Activated CD4-positive, alpha-beta memory T cell treated with anti-CD3 and anti-CD28 coated beads for 36 hours (primary cell): ENCODE measurements at places on chromosomes 6 and 20.

DNA sequence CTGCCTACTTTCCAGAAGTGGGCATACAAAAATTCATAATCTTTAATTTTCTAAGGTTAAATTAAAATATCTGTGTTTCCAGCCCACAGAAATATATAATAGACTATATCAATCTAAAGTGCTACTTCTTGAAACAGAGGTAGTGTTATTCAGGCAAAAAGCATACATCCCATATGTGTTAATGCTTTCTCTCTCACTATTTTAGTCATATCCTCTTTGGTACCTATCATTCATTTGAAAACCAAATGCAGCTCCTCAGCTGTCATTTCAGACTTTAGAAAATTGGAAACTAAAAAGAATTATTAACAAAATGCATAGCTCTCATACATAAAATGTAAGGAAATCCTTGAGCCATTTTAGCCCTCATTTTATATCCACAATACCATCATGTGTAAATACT, 925 bp downstream of the FHL5 start:
- DNase-seq = no peak

- no peak for DNase-seq
Measured at GRCh38 chr6:52074155-52074554, 13.3 kb downstream of the PKHD1 start.

DNA sequence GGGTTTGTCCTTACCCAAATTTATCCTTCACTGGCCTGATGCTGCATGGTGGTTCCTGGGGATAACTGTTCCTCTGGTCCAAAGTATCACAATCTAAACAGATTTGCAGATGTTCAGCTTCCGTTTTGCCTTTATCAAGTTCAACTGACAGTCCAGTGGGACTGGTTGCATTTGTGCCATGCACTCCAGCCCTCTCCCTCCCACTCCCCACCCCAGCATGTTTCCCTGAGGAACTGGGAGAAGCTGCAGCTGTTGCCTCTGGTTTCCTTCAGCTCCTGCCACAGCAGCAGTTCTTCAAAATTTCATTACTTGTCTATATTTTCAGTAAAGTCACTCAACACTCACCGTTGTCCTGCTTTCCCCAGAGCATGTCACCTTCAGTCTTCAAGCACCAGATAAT, 39.5 kb upstream of the KIF16B start:
- no peak for DNase-seq

GRCh38 chr20:63831993-63832686, 1.1 kb upstream of the ZBTB46 start:
- DNase-seq = no peak

GRCh38 chr6:91678679-91679446, 1092.0 kb upstream of the MAP3K7 start:
- DNase-seq = no peak

DNA sequence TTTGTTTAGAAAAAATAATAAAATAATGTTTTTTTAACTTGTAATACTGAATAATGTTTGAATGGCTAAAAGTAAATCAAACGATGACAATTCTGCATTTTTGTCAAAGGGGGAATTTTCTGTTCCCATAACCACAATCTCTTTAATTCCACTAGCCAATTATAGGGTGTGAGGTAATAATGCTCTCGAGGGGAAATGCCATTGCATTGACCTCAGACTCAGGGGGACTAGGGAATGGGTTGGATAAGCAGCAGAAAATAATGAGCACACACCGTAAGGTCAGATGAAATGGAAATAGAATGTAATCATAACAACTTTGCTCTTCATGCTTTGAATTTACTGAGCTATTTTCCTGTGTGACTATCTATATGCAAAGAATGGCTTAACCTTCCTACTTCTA, 584.7 kb downstream of the RFPL4B start:
- DNase-seq = no peak

- no peak for DNase-seq
Measured at GRCh38 chr20:57879779-57880570, 170.2 kb upstream of the PMEPA1 start.

DNA sequence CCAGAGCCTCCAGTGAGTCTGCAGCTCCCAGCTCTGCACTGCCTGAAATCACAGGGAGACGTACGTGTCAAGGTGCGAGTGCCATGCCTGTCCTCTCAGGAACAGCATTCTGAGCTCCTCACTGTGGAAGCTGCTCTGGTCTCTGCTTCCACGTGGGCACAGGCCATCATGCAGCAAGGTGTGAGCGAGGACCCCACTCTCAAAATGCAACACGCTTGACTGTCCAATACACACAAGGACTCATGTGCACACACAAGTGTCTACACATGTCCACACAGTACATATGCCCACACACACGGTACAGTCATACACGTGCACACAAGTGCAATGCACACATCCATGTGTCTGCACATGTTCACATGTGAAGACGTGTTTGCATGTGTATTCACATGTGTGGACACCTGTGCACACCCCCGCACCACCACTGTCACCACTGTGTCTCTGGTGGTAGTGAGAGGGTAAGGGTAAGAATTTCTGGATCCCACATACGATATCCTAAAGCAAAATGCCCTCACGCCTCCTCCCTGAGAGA, 260.5 kb downstream of the DLL1 start:
- no peak for DNase-seq

DNA sequence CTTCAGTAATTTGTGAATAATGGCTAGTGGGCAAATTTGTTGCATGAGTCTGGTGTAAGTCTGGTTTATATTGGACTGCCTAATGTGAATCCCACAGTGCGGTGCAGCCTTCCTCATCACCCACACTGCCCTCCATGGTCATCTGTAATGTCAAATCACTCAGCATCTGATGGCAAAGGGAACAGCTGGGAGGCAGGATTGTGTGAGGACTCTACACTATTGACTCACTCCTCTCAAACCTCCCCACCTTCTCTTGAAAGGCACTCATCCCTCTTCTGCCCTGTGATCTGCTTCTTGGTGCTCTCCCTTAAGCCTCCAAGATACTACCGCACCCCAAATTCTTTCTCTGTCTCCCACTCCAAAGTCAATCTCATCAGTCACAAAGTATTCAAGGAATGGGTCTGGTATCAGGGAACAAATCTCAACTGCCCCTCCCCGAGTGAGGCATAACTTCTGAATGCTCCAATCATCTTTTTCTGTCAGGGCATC, 146.0 kb upstream of the BEND6 start:
- DNase-seq = no peak

- no peak for DNase-seq
Measured at GRCh38 chr6:169139179-169139971, 114.3 kb downstream of the THBS2 start.

DNA sequence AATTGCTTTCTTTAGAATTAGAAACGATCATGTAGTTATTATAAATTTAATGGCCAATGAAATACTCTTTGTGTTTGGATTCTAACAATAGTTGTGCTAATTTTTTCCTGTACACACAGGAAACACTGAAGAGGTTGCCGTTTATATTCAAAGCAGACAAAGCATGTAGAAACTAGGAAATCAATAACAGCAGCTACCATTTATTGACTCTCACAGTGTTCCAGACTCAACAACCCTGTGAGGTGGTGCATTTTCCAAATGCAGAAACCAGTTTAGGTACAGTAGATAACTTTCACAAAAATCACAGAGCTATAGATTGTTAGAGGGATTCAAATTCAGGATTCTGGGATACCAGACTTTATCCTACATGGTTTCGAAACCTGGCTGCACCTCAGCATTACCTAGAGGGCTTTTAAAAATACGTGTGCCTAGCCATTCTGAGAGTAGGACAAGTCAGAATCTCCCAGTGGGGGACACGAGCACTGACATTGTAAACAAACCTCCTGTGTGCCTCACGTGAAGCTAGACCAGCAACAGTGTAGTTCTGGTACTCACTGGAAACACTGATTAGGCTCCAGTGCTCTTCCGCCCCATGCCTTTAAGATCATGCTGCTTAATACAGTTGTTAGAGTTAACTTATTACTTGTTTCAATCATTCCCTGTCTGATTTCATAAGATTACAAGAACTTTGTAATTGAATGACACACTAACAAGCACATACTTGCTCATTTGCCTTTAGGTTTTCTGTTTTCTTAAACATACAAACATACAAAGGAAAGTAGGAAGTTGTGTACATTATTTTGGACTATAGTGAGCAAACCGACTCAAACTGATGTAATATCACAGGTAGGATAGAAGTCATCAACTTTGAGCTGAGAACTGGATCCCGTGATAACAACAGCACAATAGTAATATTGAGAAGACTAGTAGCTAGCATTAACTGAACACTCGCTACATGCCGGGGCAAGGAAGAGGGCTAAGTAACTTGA, 65.8 kb downstream of the MAP3K4 start:
- no peak for DNase-seq

GRCh38 chr6:82989736-82990290, 75.8 kb downstream of the UBE3D start:
- DNase-seq = no peak

- no peak for DNase-seq
Measured at GRCh38 chr20:39812116-39812515, 850.0 kb downstream of the DHX35 start.

GRCh38 chr6:131164506-131164905, 29.2 kb downstream of the AKAP7 start:
- no peak for DNase-seq

- peak; percentile 24 for DNase-seq
Measured at GRCh38 chr20:845226-845868, 11.8 kb downstream of the FAM110A start.

DNA sequence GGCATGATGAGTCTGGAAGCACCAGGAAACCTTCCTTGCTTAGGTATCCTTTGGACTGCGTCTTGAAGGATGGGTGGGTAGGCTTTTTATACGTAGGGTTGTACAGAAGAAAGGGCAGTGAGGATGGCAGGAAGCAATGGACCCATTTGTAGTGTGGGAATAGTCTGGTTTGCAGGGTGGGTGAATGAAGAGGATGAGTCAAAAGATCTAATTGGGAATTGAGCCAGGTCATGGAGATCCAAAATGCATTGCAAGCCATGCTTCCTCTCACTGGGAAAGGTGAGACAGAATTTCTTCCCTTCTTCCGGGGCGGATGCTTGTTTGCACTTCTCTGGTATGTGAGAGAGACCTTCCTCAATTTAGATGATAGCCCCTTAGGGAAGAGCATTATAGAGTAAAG, 10.1 kb upstream of the BTBD3 start:
- DNase-seq = no peak

- DNase-seq = no peak
Measured at GRCh38 chr6:13026557-13026956, 301.8 kb downstream of the TBC1D7 start.

DNA sequence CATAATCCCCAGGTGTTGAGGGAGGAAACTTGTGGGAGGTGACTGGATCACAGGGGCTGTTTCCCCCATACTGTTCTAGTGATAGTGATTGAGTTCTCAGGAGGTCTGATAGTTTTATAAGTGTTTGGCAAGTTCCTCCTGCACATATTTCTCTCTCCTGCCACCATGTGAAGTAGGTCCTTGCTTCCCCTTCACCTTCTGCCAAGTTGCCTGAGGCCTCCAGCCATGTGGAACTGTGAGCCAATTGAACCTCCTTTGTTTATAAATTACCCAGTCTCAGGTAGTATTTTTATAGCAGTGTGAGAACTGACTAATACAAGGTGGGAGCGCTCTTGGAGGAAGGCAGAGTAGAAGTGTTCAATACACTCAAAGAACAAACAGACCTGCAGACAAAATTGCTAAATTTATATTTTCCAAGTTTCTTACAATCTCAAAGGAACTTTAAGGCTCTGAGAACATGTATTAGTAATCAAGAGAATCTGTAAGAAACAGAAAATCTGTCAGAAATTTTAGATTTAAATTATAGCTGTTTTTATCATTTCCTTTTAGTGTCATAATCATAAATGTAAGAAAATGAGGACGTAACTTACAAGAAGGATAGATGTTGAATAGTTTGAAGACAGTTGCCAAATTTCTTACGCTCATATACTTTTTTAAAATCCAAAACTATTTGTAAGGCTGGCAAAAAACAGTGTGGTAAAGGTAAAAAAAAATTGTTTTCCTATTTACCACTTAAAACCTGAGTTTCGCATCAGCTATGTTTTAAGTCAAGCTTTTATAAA, 77.7 kb downstream of the ASCC3 start:
- DNase-seq = no peak

- DNase-seq = no peak
Measured at GRCh38 chr6:163720005-163720404, 305.5 kb downstream of the QKI start.

- DNase-seq = no peak
Measured at GRCh38 chr20:42193119-42193518, 574.9 kb upstream of the CHD6 start.

DNA sequence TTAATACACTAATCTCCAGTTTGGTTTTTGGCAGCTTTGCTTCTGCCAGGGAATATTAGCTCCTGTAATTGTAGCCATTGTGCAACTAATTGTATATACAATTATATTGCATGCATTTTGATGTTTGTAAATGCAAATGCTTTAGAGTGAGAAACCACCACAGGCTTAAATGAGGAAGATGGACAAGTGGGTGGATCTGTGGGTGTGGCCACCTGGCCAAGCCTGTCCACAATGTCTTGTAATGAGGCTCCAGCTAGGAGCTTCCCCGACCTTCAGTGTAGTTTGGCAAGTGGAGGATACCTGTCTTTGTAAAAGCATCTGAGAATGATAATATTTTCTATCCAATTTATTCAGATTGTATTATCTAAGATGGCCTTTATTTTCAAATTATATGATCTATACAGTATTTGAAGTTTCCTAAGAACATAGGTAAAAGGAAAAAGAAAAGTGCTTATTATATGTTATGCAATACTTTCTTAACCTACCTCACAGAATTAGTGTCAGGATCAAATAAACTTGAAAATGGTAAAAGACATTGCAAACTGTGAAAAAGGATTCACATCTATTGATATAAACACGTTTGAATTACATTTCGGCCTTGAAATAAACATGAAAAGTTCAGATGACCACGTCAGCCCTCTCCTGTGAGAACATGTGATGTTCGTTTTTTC, 49.3 kb upstream of the ARID1B start:
- DNase-seq = no peak

DNA sequence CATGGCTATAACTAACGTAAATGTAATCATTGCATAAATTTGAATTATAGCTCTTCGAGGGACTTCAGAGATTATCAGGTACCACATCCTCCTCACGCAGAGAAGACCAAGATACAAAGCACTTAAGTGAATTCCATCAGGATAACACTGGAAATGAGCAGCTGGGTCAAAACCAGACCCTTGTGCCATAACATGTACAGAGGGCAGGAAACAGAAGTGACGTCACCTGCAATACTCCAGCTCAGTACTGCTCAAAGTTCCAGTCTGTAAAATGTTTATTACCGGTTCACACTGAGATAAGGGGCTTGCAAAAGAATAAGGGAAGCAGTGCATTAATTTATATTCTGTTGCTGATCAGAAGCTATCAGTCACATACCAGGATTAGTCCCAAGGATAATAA, 45.8 kb downstream of the RGS17 start:
- DNase-seq = no peak

- no peak for DNase-seq
Measured at GRCh38 chr6:113120224-113120581, 736.9 kb upstream of the MARCKS start.

- DNase-seq = peak; percentile 17
Measured at GRCh38 chr6:39377539-39377950, 55.0 kb upstream of the KCNK16 start.

- DNase-seq = no peak
Measured at GRCh38 chr20:13665709-13666395, 27.1 kb upstream of the TASP1 start.
